SJSA1 (cell line): ENCODE measurements at places on chromosomes 1 and 21. TPM values are rescaled to one million over a fixed set of nuclear protein-coding genes. Genes with fewer than 3 reads are reported as not detected.

The AADACL3 gene
- total RNA-seq = not detected in 2 replicates

The SPATA46 gene
- not detected in 2 replicates for total RNA-seq

- DNase-seq = peak; percentile 37
These were observed 8.2 kb downstream of the HAPLN2 start for GRCh38 chr1:156627313-156627880.

DNA sequence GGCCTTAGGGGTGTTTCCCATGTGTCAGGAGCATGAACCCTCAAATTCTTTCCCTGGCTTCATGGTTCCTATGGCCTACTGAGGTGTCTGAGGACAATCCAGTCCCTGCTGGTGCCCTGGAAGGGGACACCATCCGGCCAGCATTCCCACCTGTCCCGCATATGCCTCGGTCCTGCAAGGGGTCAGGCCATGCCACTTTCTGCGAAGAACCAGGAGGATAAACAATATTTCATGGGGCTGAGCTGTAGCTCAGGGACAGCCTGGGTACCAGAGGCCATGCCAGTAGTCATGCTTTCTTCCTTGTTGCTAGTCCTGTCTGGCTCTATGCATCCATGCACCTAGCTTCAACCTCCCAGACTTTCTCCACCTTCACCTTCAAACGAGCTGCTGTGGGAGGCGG is 123.6 kb downstream of the MRPS6 start:
- no peak for DNase-seq

DNA sequence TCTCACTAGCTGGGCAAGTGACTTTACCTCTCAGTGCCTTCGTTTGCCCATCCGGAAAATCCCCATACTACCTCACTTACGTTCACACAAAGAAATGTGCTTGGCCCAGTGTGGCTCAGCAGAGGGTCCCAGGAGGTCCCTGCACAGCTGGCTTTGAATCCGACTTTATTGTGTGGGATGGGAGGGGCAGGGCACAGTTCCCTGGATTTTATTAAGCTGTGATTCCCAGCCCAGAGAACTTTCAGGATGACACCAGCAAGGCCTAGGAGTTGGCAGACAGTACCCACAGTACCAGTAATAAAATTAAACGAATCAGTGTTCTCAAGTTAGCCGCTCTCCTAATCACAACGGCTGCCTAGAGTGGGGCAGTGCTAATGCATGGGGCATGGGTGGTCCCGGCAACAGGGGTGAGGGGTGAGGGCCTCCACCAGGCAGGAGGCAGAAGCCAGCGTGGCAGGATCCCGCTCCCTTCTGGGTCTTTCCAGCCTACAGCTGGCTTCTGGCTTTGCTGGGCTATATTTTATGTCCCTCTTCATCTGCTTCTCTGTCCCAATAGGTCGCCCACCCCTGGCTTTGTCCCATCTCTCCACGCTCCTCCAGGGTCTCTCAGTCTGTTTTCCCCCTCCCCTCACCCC is 74.9 kb downstream of the VWA5B1 start:
- no peak for DNase-seq
